ENCODE measurements at places on chromosomes 11 and 22. TPM values are rescaled to one million over a fixed set of nuclear protein-coding genes. Genes with fewer than 3 reads are reported as not detected.

GRCh38 chr22:37243402-37244113 lies 511 bp downstream of the RAC2 start:
- no peak for DNase-seq

The RNF215 gene
- total RNA-seq: 29.3 TPM

The IL10RA gene
- total RNA-seq: 0.09 TPM

The DRD4 gene
- total RNA-seq: under 0.01 TPM

The NLRP6 gene
- not detected for total RNA-seq

GRCh38 chr22:37819105-37819433 lies 4.1 kb upstream of the GALR3 start:
- no peak for DNase-seq

- DNase-seq: no peak
Measured at GRCh38 chr22:45781459-45781858, 109.8 kb downstream of the ATXN10 start.

- DNase-seq: peak; percentile 63
Measured at GRCh38 chr11:64233913-64234586, at the start of gene VEGFB. Gene VEGFB, plus strand, starts transcription at chr11:64234584. Its CDS starts 250 bp downstream, at chr11:64234834.

- DNase-seq: no peak
Measured at GRCh38 chr11:70289582-70289981, 19.1 kb downstream of the PPFIA1 start.

The GLB1L2 gene
- total RNA-seq: 0.17 TPM

- no peak for DNase-seq
Measured at GRCh38 chr11:106748059-106748458, 270.2 kb downstream of the GUCY1A2 start.

GRCh38 chr11:86680716-86681482 lies 8.5 kb upstream of the ME3 start:
- no peak for DNase-seq

Measured in dermis blood vessel endothelial cell (primary cell).